ENCODE measurements at places on chromosomes 11 and 22.
A peak's percentile ranks its signal among the peaks of the same experiment; 100 is the strongest.

- no peak for DNase-seq
Observed at GRCh38 chr11:12086271-12087074, 23.9 kb upstream of the MICAL2 start.

- DNase-seq, result no peak
Observed at GRCh38 chr22:30214703-30215407, 31.7 kb downstream of the LIF start.

GRCh38 chr11:90842681-90843080 lies 619.8 kb upstream of the CHORDC1 start:
- no peak for DNase-seq

GRCh38 chr11:2139123-2139521 lies at the start of gene IGF2:
Gene IGF2, minus strand, starts transcription at chr11:2139389. Its CDS starts 3,866 bp downstream, at chr11:2135523.
- DNase-seq, result no peak

DNA sequence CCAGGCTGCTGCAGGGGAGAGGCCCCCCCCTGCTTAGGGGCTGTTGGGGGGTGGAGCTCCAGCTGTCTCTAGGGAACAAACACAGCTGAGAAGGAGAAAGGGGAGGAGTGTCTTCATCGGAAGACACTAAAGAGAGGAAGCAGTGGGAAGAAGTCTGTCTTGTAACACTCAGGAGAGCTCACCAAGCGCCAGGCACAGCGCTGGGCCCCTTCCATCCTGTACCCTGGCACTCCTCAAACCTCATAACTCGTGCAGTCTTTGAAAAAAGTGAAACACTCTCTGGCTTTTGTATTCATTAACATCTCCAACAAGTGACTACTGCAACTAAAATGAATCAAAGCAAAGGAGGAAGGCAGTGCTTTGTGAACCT lies 67.4 kb upstream of the PRDM11 start:
- DNase-seq, result peak; percentile 50

DNA sequence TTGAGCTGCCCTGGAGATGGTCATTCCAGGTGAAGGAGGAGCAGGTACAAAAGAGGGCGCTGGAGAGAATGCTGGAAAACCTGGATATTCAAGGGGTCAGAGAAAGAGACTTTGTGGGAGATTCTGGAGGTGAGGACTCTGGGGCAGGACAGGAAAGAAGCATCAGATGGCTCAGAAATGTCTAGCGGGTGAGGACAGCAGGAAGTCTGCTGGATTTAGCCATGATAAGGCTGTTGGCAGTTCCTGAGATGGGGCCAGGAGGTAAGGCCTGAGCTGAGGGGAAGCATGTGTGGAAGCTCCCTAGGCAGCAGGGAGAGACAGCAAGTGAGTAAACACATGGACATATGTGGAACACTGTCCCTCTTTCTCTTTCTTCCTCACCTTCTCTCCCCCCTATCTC lies 1.5 kb downstream of the UPB1 start:
- no peak for DNase-seq

DNA sequence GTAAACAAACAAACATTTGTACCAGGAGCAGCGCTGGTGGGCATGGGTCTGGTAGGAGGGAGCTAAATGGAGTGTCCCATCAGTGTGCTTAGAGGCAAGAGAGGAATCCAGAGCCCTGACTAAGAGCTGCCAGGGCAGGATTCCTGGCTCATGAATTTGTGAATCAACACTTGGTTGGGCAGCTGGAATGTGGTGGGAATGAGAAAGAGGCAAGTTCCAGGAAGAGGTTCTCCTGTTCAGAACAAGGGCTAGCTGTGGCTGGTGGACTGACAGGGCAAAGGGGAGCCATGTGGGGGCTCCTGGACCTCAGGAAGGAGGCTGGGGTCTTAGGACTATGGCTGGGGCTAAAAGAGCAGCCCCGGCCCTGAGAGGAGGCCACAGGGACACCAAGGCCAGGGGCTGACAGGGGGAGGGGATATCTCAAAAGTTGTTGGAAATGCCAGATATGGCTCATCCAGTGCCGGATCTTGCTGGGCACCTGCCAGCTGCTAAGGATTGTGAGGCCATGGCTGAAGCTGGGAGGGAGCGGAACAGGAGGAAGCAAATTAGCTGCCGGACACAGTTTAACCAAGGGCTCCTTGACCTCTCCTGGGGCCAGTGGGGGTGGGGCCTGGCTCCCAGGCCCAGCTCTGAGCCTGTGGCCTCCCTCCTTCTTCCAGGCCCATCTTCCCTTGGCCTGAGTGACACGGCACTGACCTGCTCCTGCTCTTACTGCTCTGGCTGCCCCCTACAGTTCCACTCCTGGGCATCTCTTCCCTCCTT lies 14.6 kb upstream of the P2RY6 start:
- peak; percentile 30 for DNase-seq

GRCh38 chr22:40183029-40183581 lies 5.4 kb downstream of the TNRC6B start:
- DNase-seq, result no peak

- no peak for DNase-seq
Observed at GRCh38 chr11:85536438-85536837, 90.7 kb downstream of the DLG2 start.

DNA sequence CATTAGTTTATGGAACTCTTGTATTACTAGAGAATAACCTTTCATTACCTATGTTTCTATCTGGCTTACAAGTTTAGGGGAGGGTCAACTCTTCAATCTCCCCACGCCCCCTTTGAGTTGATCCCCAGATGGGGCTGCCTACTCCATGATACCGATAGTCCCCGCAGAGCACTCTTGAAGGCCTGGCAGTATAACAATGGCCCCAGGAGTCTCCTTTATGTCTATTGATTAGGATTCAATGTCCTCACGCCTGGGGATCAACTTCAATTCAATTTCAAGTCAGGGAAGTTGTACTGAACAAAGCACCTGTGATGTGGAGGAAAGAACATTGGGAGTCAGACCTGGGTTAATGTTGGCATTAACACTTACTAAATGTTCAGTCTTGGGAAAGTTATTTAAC lies 520.2 kb downstream of the METTL15 start:
- DNase-seq, result no peak

GRCh38 chr22:19767427-19768341 lies 7.1 kb downstream of the TBX1 start:
- DNase-seq, result no peak

GRCh38 chr11:71189768-71190315 lies 62.5 kb downstream of the SHANK2 start:
- no peak for DNase-seq

DNA sequence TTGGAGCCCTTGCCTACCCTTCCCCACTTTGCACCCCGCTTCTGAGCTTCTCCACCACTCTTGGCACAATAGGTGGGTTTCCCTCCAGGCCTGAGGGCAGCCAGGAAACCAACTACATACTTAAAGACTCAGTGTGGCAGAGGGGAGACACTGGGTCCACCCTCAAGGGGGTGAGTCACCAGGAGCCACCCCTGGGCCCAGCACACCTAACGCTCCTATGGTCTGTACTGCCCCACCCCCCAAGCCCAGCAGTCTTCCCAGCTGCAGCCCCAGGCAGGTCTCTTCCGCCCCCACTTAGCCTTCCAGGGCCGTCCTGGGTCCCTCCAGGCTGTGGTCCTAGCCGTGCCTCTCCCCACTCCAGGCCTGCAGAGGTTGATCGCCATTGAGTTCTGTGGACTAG lies 3.2 kb upstream of the TMPRSS13 start:
- no peak for DNase-seq

- no peak for DNase-seq
Observed at GRCh38 chr22:37749831-37750595, 53.2 kb downstream of the TRIOBP start.

- no peak for DNase-seq
Observed at GRCh38 chr11:103829596-103829995, 206.8 kb upstream of the DDI1 start.

DNA sequence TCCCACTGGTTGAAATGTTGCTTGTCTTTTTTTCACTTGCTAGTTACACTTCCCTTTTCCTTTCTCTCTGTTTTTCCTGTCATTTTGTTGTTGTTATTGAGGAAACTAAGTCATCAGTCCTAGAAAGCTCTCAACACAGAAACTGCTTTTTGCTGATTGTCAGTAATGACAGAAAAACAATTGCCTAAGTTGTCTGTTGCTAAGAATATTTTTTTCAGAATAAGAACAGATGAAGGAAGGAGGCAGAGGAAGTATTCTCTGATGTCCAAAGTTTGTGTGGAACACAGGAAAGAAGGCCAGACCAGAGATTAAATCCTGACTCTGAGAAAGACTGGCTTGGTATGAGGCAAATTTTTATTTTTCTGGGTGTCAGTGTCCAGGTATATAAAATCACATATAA lies 163.3 kb downstream of the CASP12 start:
- DNase-seq, result no peak

GRCh38 chr22:23243006-23243573 lies 62.8 kb downstream of the BCR start:
- no peak for DNase-seq

- no peak for DNase-seq
Observed at GRCh38 chr22:40594924-40595323, 41.6 kb downstream of the MRTFA start.

DNA sequence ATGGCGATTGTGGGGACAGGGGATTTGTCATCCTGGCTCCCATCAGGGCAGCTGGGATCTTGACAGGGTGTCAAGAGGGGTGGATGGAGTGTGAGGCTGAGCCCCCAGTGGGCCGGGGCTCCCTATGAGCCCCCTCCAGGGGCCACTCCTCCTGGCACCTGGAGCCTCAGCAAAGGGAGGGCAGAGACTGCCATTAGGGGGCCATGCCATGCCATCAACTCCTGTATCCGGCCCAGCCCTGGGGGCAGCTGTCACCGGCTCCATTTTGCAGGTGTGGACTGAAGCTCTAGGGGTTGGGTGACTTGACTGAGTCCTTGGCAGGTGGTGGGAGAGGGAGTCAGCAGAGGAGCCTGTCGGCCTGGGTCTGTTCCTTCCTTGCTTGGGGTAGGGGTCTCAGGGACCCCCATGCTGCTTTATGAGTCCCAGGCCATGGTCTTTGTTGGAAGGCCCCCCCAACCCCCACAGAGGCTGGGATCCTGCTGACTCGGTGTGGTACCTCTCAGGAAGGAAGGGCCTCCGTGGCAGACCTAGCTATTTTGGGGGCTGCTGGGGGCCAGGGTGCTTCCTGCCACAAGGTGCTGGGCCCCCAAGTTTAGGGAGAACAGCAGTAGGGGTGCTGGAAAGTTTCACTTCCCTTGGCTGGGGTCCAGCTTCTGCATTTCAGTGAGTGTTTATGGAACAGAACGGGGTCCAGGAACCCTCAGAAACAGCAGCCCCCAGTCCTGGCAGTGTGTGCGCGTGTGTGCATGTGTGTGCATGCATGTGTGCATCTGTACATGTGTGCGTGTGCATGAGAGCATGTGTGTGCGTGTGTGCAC lies 1.5 kb downstream of the ACY3 start:
- peak; percentile 52 for DNase-seq

DNA sequence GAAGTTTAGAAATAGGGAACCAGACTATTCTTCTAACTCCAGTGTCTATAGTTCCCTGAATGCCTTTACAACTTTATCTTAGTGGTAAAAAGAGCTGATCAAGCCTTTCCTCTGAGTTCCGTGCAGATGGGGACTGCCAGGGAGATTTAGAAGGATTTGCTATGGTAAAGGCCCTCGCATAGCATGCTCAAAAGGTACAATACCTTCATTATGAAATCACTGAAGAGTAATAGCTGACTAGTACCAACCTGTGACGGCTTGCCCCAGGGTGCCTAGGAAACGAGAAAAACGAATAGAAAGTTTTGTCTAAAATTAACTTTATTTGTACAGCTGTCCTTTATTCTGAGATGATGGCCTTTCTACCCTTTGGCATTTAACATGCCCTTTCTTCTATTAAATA lies 150.1 kb upstream of the ARHGAP42 start:
- no peak for DNase-seq

DNA sequence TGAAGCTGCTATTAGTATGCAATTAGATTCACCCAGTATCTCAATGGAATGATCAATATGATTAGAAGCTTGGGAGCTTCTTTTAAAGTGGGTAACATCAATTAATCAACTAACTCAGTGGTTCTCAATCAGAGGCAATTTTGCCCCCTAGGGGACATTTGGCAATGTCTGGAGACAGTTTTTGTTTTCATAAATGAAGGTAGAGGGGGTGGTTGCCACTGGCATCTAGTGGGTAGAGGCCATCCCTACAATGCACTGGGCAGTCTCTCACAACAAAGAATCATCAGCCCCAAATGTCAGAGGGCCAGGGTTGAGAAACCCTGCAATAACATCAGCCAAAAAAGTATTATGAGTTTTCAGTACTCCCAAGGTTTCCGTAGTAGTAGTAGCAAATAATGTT lies 5.9 kb upstream of the AMOTL1 start:
- DNase-seq, result no peak

DNA sequence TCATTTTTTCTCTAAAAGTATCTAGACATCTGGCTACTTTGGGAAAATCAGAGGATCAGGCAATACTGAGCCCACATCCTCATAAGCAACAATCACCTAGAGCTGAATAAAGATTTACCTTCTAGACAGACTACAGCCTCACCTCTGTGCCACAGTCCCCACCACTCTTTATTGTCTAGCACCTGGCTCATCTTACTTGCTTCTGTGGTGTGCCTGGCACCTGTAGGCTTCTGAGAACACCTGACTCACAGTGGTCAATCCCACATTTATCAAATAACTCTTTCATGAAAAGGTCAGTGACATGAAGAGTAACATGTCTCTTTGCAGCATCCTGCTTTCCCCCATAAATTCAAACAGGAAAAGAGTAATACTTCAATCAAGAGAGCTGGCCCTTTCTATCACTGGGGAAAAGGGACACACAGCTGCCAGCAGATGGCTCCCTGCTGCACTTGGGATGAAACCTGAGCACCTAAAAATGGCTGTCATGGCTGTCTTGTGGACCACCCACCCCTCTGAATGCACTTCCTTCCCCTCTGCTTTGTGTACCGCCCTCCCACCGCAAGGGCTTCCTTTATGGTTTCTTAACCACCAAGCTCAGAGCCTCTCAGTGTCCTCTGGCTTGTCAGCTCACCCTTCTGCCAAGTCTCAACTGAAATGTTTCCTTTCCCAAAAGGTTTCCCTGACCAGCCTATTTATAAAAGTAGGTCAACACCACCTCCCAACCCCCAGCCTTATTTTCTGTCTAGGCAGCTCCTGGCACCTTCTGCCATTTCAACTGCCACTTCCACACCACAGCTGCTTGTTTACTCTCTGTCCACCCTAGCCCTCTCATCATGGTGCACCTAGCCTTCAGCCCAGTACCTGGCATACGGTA lies 9.3 kb downstream of the TFIP11 start:
- DNase-seq, result peak; percentile 66

GRCh38 chr22:32746732-32747131 lies 54.8 kb upstream of the TIMP3 start:
- DNase-seq, result no peak

GRCh38 chr22:17875156-17875555 lies 100.9 kb upstream of the BID start:
- DNase-seq, result no peak

DNA sequence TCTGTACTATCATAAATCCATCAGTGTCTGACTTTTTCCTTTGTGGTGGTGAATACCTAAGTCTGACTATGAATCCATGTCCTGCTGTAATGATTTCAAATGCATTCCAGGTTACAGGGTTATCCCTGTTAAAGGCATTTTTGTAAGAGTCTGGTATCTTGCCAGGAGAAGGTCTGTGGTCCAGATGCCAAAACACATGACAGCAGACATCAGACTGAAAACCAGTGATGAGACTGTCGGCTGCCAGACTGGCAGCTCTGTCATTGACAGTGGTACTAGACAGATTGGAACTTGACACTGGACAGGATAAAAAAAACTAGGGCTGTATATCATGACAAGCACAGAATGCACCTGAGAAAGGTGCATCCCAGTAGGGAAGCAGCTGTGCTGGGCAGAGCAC lies 301.8 kb upstream of the FAT3 start:
- DNase-seq, result no peak

Measured in Ammon's horn (tissue), 1 donor.